EH (cell line): ENCODE measurements at places on chromosomes 5 and 9.

DNA sequence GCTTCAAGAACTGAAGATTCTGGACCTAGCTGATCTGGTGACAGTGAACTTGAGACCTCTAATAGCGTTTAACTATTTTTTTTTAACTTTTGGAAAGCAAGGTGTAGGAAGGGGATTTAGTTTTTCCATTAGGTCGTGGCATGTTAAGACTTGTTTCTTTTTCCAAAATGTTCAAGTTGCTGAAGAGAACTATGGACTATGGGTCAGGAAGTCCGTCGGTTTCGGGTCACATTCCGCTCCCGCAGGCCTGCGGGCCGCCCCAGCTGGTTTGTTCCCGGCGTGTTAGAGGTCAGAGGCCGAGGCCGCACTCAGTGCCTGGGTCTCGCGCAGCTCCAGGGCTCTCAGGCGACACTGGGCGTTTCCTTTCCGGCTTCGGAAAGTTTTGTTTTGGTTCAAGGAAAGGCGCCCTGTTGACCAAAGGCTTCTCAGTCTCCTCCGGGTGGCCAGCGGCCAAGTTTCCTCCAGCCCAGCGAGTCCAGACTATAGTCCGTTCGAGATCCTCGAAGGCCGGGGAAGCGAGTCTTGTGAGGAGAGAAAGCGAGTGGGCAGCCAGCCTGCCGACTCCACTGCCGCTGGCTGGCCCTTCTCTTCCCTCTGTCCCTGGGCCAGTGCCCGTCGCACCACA lies 586 bp upstream of the FCHO2 start:
- no peak for DNase-seq

- no peak for DNase-seq
Measured at GRCh38 chr9:16150938-16151650, 598.3 kb downstream of the CCDC171 start.

GRCh38 chr9:65403721-65404120 lies 118.7 kb upstream of the FOXD4L5 start:
- DNase-seq, result no peak

DNA sequence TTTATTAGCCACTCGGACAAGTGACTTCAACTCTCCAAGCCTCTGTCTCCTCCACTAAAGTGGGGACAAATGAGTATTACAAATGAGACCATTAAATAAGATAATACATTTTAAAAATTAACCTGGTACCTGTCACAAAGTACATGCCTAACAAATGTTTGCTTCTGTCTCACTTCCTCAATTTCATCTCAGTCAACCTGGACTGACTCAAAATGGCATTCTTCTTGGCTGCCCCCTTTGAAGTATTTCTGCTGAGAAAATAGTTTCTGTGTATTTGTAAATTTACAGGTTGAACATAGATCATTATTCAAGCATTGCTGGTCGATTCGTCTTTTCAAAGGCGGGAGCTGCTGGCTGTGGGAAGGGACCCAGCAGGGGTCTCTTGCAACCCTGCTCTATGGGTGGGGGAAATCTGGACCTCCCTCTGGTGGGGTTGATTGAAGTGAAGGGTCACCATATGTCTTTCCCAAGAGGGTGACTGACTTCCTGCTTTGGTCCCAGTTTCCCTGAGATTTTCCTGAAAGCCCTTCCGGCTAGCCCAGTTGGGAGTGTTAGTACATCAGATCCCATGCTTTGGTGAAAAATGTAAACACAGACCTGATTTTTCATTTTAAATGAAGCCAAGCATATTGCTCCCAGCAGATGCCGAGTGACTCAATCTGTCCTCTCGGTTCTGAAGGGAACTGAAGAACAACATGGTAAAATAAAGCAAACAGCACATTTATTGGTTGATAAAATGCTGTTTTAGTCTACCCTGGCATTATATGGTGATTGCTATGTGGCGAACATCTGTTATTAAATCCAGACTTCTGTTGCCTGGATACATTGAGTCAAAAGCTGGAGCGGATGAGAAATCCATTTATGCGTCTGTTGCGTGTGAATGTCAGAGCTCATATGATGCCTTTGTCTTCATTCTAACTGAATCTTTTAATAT lies 73.0 kb downstream of the KCNIP1 start:
- no peak for DNase-seq

- DNase-seq, result no peak
Measured at GRCh38 chr9:68847765-68848164, 142.7 kb downstream of the PIP5K1B start.

DNA sequence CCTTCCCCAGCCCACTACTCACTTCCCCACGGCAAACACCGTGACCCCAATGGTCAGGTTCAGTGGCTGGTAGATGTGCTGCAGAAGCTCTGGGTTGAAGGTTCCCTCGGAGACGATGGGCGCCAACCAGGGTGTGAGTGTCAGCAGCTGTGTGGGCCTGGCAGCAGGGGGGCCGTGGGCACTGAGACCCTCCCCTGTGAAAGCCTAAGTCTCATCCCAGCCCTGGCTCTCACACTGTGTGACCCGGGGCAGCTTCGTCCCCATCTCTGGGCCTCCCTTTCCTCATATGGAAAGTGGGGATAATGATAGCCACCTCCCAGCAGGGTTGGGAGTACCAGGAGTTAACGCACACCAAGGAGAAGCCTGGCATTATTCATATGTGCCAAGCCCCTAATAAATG lies 8.6 kb downstream of the GBGT1 start:
- DNase-seq, result no peak

DNA sequence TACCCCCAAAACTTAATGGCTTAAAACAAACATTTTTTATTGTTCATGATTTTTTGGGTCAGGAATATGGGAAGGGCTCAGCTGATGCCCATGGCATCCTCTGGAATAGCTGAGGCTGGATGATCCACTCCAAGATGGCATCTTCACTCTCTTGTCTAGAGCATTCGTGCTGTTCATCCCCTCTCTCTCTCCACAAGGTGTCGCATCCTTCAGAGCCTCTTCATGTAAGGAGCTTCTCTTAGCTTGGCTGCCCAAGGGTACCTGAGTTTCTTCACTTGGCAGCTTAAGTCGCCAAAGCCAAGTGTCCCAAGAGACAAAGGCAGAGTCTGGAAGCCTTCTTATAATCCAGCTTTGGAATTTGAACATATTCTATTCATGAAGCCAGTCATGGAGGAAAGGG lies 294.7 kb downstream of the CHSY3 start:
- DNase-seq, result peak; percentile 51

DNA sequence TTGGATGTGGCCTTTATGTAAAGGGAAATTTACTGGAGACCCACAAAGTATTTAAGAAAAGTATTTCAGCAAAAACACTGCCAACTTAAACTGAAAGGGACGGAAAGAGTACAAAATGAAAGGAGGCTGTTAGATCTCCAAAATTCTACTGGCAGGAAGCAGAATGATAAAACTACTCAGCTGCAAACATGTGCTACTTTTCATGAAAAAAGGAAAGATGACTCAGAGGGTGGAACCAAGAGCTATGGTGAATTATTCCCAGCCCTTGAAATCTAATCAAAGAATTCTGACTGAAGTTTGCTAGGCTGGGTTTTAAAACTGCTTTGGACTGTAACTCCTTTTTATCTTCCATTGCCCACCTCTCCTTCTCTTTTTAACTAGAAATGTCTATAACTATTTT lies 58.6 kb upstream of the ZBED3 start:
- peak; percentile 77 for DNase-seq

DNA sequence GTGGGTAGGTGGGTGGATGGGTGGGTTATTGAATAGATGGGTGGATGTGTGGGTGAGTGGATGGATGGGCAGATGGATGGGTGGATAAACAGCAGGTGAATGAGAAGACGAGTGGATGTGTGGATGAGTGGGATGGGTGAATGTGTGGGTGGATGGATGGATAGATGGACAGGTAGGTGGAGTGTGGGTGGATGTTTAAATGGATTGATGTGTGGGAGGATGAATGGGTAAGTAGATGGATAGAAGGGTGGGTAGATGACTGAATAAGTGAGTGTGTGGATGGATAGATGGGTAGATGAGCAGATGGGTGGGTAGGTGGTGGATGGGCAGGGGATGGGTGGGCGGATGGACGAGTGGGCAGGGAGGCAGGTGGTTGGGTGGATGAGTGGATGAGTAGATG lies 397.6 kb upstream of the IRX4 start:
- DNase-seq, result no peak

GRCh38 chr9:99472916-99473245 lies 250.8 kb downstream of the SEC61B start:
- no peak for DNase-seq

- DNase-seq, result no peak
Measured at GRCh38 chr5:21195145-21195544, 1207.1 kb upstream of the CDH18 start.

DNA sequence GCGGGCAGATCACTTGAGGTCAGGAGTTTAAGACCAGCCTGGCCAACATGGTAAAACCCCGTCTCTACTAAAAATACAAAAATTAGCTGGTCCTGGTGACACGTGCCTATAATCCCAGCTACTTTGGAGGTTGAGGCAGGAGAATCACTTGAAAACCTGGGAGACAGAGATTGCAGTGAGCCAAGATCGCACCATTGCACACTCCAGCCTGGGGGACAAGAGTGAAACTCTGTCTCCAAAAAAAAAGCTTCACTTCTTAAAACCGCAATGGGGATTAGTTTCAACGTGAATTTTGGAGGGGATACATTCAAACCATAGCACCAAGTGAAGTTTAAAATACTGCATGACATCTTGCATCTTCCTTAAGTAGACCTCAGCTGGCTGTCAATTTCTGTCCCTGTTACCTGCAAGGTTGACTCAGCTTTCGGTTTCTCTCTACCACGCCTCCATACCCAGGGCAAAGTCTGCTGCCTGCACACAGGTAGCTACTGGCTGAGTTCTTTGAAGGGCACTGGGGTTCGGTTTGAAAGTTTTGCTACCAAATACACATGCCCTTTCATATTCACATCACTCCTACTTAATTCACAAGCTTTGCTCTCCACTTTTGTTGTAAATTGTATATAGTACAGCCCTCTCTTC lies 69.3 kb downstream of the KIAA1958 start:
- no peak for DNase-seq

- DNase-seq, result peak; percentile 85
Measured at GRCh38 chr9:116572095-116572748, 114.9 kb upstream of the TRIM32 start.

DNA sequence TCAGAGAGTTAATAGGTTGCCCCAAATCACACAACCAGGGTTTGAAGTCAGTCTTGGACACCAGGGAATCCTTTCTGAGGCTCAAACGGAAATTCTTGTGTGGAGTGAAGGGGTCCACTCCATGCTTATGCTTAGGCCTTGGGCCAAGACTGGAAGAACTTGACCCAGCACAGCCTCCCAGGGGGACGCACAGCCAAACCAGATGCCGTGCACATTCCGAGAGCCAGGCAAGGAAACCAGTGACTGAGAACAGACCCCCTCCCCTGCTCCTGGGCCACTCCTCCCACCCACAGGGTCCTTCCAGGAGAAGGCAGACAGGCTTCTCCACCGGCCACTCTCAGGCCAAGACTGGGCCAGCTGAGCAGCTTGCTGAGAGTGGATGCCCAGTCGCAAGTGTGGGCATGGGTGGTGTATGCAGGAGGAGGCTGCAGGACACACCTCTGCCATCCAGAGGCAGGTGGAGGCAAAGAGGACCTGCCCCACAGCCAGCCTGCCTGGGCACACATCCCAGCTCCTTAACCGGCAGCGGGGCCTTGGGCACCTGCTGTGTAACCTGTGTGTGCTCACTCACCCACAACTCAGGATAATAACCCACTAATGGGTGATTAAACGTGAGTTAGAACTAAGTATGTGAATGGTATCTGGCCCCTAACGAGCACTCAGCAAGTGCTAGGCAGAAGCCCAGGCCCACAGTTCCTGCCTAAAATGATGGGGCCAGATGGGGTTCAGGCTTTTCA lies 38.0 kb downstream of the NIPAL4 start:
- no peak for DNase-seq

DNA sequence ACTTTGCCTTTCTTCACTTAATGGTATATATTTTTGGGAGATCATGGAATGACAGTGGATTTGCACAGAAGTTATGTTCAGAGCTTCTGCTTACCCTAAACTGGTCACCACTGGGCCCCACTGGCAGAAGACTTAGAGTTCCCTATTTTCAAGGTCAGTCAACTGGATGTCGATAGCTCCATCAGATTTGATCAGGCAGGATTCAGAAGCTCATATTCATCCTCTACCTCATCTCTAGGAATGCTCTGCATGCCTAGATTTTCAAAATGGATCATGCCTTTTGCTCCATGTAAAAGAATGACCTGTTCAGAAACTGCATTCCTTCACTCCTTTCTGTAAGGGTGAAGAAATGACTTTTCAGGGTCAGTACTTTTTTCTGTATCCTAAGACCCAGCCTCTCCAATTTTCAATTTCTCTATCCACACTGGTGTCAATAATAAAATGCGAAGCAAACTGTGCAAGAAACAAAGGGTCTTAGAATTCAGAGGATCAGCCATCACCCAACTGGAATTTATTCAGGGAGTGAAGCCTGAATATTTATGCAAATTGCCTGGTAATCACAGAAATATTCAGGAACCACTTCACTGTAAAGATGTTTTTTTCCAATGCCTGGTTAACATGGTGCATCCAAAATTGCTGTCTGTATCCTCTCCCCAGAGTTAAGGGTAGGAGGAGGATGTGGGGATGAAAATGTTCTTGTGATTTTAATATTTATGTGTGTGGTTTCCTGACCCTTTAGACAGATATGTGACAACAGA lies 125.4 kb downstream of the DOCK2 start:
- DNase-seq, result peak; percentile 77

DNA sequence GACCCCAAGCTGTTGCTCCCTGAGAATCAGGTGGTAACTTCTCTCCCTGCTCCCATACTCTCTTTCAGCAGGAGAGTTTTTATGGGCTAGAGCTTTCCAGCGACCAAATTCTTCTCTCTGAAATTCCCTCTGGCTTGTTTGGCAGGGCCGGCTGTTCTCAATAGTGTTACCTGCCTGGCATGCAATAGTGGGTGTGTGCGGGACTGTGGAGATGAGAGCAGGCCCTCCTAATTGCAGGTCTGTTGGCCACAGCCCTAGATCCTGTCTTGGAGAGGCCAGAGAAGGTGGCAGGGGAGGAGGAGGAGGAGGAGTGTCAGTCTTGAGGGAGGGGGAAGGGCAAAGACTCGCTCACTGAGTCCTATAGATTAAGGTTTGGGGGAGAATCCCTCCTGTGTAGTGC lies 29.5 kb downstream of the AQP7 start:
- no peak for DNase-seq

GRCh38 chr5:41410737-41411136 lies 99.7 kb downstream of the PLCXD3 start:
- no peak for DNase-seq
